Stimulated activated CD4-positive, alpha-beta T cell treated with anti-CD3 and anti-CD28 coated beads, Interleukin-15, amount 100 ng/mL, for 24 hours (primary cell): ENCODE measurements at places on chromosomes 7 and 10.
A peak's percentile ranks its signal among the peaks of the same experiment; 100 is the strongest.

GRCh38 chr10:11286261-11286852, 268.7 kb downstream of the CELF2 start:
- peak; percentile 27 for DNase-seq

DNA sequence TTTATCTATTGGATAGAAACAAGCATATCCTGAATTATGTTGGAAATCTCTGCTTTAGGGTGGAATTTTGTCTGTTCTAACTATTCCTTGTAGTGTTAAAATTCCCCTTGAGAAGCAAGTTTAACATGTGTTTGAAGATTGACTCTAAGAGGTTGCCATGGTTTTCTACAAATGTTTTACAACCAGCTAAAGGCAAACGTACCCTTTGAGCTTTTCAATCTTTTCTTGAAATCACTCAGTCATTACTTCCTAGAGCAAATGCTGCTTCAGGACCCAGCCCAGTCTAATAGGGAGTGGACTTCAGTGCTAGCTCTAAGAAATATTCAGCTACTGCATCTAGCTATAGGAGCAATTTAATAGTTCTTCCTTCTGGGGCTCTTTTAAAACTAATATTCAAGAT, 118.8 kb upstream of the IFRD1 start:
- no peak for DNase-seq

DNA sequence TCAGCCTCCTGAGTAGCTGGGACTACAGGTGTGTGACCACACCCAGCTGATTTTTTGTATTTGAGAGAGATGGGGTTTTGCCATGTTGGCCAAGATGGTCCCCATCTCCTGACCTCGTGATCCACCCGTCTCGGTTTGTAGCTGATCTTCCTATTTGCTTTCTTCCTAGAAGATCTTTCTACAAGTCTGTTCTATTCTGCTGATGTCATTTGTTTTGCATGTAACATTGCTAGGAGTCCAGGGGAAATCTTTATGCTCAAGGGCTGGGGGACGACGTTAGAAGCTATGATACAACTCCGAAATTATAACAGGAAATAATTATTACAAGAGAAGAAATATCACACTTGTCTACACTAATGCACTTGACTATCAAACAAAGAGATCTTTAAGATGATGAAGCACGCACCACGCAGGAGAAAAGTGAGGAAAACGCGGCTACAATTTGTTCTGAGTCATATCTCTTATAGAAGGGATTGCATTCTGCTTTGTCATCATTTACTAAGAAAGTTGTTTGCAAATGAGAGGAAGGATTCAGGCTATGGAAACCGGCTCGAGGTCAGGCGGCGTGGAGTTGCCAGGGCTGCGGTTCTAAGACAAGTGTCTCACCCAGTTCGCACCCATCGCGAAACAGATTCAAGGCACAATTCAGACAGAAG, 103.0 kb upstream of the CARD11 start:
- peak; percentile 9 for DNase-seq

GRCh38 chr10:132648851-132649528, 111.4 kb downstream of the INPP5A start:
- no peak for DNase-seq

DNA sequence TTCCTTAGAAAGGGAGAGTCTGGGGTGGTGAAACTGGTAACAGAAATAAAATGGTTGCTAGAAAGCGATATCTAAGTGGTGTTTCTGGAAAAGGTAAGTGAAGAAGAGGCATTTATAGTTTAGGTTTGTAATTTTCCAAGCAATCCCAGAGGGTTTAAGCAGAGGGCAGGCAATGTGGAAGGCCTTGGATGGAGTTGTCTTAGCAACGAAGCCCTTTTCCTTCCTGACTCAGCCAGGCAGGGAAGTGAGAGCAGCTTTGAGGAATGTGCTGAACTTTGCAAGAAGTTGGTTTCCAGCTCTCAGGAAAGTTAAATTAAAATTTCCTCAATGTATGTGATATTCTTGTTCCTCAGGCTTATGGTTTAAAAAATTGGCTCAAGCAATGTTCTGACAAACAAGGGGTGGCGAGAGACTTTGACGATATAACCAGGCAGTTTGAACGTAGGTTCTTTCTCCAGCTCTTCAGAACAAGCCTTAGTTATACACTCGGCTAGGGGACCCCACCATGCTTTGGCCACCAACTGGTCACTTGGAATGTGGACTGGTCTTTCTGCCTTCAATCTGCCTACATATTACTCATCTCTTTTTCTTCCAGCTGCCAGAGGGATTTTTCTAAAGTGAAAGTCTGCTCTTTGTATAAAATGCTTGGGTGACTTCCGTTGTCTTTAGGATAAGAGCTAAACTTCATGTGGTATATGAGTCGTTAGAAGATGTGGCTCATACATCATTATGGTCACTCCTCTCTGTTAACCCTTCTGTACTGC, 66.9 kb upstream of the SLC25A13 start:
- DNase-seq = no peak

- no peak for DNase-seq
These were observed 44.1 kb downstream of the MTURN start for GRCh38 chr7:30178748-30179436.

DNA sequence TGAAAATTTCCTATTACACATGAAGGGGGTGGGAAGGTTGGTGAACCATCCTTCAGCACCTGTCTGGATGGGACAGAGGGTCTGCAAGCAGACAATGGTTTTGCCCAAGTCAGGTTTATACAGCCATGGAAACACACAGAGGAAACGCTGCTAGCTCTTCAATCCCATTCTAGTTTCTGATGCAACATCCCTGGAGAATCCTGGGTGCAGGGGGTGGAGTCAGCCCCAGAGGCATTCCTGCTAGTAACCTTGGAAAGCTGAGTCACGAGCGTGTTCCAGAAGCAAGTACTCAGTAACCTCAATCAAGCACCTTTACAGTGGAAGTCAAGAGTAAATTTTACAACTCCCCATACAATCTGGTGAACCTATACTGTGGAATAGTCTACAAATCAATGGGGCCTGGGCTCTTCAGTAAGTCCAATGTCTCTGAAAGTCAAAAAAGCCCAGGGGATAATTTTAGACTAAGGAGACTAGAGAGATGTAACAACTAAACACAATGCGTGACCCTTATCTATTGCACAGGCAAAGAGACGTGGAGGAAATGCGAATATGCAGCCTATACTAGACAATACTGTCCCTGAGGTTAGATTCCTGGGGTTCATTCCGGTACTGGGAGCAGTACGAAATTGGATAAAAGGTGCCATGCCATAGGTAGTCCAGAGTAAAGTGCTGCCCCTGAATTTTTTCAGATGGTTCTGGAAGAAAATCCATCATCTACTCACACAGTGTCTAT, 95.4 kb downstream of the ZRANB1 start:
- DNase-seq = no peak

DNA sequence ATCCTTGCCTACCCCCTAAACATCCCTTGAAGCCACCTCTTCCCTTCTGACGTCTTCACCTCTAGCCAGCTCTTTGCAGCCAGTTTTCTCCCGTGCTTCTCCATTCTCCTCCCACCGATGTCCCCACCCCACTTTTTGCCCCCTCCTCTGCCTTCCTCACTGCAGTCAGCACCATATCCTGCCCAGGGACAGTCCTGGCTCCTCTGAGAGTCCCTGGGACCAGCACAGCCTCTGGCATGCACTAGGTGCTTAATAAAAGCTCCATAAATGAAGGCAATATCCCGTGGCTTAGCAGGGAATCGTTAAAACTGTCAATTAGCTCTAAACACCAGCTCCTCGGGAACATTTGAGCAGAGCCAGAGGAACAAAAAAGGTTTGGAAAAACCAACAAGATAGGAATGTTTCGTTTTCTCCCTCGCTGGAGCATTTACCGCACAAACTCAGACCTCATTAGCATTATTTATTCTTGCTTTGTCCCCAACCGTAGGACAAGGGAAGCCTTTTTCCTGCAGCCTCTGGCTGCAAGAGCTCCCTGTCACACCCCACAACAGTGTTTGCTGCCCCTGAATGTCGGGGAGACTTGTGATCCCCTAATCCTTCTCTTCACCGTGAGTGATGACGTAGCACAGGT, 16.1 kb downstream of the MYL10 start:
- DNase-seq = no peak

GRCh38 chr7:155341463-155341983, 43.8 kb downstream of the INSIG1 start:
- DNase-seq = no peak

DNA sequence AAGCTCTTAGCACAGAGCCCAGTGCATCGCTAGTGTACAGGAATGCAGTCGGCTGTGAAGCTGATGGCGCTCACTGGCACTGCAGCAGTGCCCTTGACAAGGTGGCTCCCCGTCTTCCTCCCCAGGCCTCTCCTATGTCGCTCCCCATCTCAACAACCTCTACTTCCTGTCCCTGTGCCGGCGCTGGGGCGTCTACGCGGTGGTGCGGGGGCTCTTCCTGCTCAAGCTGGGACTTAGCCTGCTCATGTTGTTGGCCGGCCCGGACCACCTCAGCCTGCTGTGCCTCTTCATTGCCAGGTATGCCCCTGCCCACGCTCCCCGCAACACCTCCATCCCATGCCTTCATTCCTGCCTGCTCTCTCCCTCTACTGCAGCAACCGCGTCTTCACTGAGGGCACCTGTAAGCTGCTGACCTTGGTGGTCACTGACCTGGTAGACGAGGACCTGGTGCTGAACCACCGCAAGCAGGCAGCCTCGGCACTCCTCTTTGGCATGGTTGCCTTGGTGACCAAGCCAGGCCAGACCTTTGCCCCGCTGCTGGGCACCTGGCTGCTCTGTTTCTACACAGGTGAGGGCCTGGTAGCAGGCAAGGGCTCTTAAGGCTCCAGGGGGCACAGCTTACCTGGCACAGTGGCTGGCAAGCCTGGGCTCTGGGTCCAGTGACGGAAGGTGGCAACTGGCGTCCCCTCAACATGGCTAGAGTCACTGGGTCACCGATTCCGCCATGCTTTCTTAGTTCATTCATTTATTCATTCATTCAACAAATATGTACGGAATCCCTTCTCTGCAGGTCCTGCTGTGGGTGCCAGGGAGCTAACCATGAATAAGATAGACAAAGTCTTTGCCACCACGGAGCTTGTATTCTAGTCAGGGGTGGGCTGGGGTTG, 22.3 kb upstream of the C10orf95 start:
- DNase-seq = peak; percentile 16

DNA sequence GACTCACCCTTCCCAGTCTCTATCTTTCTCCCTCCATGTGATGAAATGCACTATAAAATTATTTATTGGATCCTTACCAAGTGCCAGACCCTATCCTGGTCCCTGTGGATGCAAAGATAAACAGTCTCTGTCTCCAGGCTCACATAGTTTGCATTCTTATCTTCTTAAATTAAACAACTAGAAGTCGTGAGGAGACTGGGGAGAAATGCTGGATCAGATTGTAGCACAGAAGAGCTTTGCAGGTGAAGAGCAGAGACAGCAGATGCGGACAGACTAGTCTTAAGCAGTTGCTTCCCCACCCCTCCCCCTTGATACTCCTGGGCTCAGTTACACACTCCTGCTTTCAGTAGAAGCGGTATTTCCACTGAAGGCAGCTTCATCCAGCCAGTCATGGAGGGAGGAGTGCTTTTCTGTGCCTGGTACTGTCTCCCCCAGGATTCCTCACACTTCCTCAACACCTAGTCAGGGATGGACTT, 20.8 kb upstream of the CDK1 start:
- no peak for DNase-seq

DNA sequence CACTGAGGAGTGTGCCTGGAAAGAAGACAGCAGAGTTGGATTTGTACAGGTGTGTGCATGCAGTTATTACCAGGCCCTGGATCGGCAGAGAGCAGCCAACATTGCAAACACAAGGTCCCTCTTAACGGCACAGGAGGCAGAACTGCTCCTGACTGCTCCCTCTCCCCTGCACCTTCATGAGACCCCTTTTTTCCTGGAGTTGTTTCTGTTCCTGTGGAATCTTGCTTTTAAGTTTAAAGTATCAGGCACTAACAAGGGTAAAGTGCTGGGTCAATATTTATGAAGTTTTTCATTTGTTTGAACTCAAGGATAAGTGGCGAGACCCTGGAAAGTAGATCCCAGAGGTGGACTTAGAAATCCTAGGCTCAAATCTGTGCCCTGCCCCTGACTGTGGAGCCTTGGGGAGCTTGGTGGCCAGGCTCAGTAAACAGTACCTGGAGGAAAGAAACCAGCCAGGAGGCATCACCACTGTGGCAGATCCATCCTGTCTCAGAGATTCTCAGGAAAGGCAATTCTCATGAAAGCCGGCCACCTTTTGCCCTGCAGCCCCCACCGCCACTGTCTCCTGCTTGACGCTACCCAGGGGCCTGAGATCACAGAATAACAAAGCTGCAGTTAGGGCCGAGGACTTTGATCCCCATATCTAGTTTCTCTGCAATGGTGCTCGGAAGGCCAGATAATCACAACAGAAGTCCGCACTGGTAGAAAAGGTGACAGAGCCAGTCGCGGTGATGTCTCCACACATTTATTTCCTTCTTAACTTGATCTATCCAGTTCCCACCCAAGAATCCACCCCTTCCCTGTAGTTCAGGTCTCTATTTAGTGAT, 36.7 kb downstream of the DDC start:
- DNase-seq = no peak

GRCh38 chr7:140222814-140223213, 46.0 kb upstream of the KDM7A start:
- no peak for DNase-seq

GRCh38 chr7:4265676-4266075, 416.4 kb upstream of the FOXK1 start:
- no peak for DNase-seq

DNA sequence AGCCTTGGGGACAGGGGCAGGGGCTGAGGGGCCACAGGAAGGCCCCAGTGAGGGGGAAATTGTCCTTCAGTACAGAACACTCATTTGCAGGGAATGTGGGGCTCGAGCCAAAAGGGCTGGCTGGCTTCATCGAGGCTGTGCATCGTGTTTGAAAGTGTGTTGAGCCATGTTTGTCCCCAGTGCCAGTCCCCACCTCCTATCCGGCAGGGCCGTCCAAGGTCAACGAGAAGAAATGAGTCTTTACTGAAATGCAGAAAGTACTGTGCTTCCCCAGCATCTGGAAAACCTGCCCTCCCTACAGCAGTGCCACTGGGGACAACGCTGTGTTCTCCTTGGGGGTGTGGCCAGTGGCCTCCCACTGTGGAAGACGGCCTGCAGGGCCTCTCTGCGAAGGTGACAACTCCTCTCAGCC, 214.1 kb downstream of the KLF6 start:
- DNase-seq = no peak
